Left lung (tissue), 14 donors: ENCODE measurements at places on chromosomes 7 and 10. TPM values are rescaled to one million over a fixed set of nuclear protein-coding genes. Genes with fewer than 3 reads are reported as not detected.

The NUTM2E gene
- not detected for total RNA-seq

The MMP21 gene
- total RNA-seq = 0.32 TPM

The CNOT4 gene
- 21.8 TPM for total RNA-seq

The CHCHD2 gene
- 243 TPM for total RNA-seq

The PDGFA gene
- total RNA-seq = 29.1 TPM

The PPP1R9A gene
- total RNA-seq = 25.9 TPM

The RBAK gene
- total RNA-seq = 11.0 TPM

The PRPS1L1 gene
- total RNA-seq = not detected

The MACC1 gene
- total RNA-seq = 28.5 TPM

The TUBB8 gene
- total RNA-seq = 0.26 TPM

The AFAP1L2 gene
- 6.7 TPM for total RNA-seq

The PDE6C gene
- total RNA-seq = not detected

The SFMBT2 gene
- total RNA-seq = 6.0 TPM

The ZNF488 gene
- total RNA-seq = 0.73 TPM

The ZCCHC24 gene
- total RNA-seq = 42.4 TPM

The FAM13C gene
- total RNA-seq = 10.3 TPM

The FGFR2 gene
- 71.3 TPM for total RNA-seq

The VENTX gene
- 4.1 TPM for total RNA-seq

The JCAD gene
- 28.7 TPM for total RNA-seq

The MYO3A gene
- total RNA-seq = 1.0 TPM

The RBM20 gene
- total RNA-seq = 0.55 TPM

The ELFN1 gene
- 1.6 TPM for total RNA-seq

The PNLIP gene
- not detected for total RNA-seq

The ELAPOR2 gene
- total RNA-seq = 41.8 TPM

The NPS gene
- not detected for total RNA-seq

The ADIRF gene
- 47.9 TPM for total RNA-seq

The CALML5 gene
- not detected for total RNA-seq

The XPNPEP1 gene
- 50.7 TPM for total RNA-seq

The LLCFC1 gene
- not detected for total RNA-seq

The LEP gene
- 0.15 TPM for total RNA-seq

The IFIT5 gene
- total RNA-seq = 21.4 TPM

The SMO gene
- 5.1 TPM for total RNA-seq

The CACNA2D1 gene
- total RNA-seq = 11.5 TPM

The H2BK1 gene
- total RNA-seq = not detected

The ABCA13 gene
- total RNA-seq = 0.55 TPM

The KCNMA1 gene
- 21.1 TPM for total RNA-seq

The RAMP3 gene
- 78.0 TPM for total RNA-seq

The LRRC18 gene
- total RNA-seq = 1.2 TPM

The NANOS1 gene
- 1.0 TPM for total RNA-seq

The CALD1 gene
- 208 TPM for total RNA-seq

The EGFR gene
- 76.5 TPM for total RNA-seq

The SYT15 gene
- 20.1 TPM for total RNA-seq

The MYL10 gene
- not detected for total RNA-seq

The SLC18A3 gene
- total RNA-seq = not detected

The CNTNAP2 gene
- total RNA-seq = 2.3 TPM

The RPEL1 gene
- 0.12 TPM for total RNA-seq

The CLDN3 gene
- total RNA-seq = 23.8 TPM

The EBLN1 gene
- not detected for total RNA-seq
